ENCODE measurements at places on chromosomes 3 and 15. TPM values are rescaled to one million over a fixed set of nuclear protein-coding genes. Genes with fewer than 3 reads are reported as not detected.
A peak's percentile ranks its signal among the peaks of the same experiment; 100 is the strongest.

GRCh38 chr3:111047042-111047441 lies 24.6 kb upstream of the NECTIN3 start:
- no peak for DNase-seq

DNA sequence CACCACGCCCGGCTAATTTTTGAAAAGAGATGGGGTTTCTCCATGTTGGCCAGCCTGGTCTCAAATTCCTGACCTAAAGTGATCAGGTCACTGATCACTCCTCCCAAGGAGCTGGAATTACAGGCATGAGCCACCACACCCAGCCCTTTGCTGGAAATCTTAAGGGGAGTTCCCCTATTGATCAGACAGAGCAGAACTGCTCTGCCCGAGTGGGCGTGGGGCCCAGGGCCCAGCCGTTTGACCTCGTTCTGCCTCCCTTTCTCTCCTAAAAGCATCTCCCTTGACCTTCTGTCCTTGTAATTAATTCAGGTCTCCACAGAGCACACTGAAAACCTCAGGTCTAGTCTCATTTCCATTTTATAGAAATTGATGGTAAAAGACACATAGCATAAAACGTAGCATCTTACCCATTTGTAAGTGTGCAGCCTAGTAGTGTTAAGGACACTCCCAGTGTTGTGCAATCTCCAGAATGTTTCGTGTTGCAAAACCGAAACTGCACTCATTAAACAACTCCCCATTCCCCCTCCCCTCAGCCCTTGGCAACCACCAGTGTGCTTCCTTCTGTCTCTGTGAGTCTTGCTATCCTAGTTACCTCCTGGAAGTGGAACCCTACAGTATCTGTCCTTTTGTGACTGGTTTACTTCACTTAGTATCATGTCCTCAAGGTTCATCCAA lies 89.3 kb downstream of the SLCO3A1 start:
- DNase-seq: peak; percentile 79

GRCh38 chr3:14200841-14201240 lies 22.2 kb downstream of the LSM3 start:
- no peak for DNase-seq

DNA sequence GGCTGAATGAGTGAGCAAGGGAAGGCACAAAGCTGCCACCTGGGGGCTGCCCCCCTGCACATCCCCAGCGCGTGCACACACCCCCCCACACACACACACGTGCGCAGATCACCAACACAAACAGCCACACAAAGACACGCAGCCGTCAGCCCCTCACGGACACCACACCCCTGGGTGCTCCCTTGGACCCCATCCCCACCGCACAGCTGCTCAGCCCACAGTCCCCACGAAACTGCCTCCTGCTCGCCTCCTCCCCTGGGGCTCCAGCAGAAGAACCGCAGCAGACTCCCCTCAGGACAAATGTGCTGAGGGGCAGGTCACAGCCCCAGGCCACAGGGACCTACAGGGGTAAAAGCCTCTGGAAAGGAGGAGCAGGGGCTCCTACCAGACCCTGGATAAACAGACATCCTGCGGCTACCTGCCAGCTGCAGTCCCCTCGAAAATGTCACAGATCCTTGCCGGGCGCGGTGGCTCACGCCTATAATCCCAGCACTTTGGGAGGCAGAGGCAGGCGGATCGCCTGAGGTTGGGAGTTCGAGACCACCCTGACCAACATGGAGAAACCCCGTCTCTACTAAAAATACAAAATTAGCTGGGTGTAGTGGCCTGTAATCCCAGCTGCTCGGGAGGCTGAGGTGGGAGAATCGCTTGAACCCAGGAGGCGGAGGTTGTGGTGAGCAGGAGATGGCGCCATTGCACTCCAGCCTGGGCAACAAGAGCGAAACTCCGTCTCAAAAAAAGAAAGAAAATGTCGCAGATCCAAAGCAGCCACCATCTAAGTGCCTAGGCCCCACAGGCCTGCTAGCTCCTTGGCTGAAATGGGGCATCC lies 6.5 kb downstream of the TWF2 start:
- no peak for DNase-seq

DNA sequence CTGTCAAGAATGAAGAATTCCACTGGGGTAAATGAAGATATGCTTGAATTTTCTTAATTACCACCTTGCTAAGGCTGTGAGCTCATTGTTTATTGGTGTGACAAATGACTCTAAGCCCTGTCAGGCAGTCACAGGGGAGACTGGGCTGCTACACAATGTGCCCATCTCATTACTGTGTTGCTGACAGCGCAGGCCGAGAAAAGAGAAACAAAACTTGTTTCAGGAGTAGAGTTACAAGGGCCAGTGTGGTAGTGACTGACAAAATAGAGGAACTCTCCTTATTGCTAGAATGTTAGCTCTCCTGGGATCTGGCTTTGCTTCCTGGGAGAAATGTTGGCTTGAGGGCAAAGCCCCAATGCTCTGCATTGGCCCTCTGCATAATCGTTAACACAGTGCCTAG lies 130.4 kb upstream of the CRBN start:
- DNase-seq: no peak

- DNase-seq: no peak
Measured at GRCh38 chr15:91465696-91466095, 365.6 kb downstream of the SV2B start.

- DNase-seq: no peak
Measured at GRCh38 chr3:140467104-140467577, 210.7 kb upstream of the TRIM42 start.

GRCh38 chr15:39592500-39592899 lies 11.6 kb downstream of the THBS1 start:
- no peak for DNase-seq

DNA sequence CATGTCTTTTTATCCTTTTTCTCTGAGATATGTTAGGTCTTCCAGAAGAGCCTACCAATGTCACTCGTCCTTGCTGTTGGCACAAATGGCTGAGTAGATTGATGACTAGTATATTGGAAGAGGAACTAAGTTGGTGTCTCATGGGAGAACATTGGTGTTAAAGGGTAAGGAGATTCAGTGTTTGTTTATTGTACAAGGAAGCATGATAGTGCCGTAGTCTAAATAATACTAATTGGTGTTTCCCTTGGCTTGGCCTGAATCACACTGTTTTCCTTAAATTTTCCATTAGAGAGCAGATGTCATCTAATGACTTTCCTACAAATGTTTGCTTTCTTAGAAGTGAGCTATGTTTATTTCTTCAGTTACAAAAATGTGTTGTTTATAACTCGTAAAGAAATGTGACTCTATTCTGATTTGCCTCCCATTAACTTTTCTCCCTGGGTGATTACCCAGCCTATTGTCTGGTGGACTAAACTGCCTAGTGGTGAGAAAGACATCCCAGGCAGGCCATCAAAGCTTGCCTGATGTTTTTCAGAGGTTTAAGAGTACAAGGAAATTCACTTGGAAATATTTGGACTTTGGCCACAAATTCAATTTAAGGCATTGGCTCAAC lies 28.7 kb downstream of the ADAMTSL3 start:
- no peak for DNase-seq

- peak; percentile 34 for DNase-seq
Measured at GRCh38 chr15:38069511-38070011, 135.1 kb downstream of the TMCO5A start.

GRCh38 chr15:92879949-92880725 lies 20.0 kb upstream of the CHD2 start:
- DNase-seq: no peak

DNA sequence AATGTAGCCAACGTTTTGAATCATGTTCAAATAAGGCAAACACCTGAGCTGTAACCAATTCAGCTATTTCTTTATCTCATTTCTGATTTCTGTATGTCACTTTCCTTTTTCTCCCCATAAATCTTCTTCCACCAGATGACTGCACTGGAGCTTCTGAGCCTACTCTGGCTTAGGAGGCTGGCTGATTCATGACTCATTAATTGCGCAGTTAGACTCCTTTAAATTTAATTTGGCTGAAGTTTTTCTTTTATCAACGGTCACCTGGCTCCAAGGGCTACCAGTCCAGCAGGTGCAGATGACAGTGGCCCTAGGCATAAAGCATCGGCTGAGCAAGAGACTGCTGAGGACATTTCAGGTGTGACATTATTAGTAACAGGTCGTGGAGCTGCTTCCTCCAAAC lies 39.6 kb upstream of the ITGA11 start:
- DNase-seq: no peak

- no peak for DNase-seq
Measured at GRCh38 chr15:47427463-47427862, 289.8 kb upstream of the SEMA6D start.

GRCh38 chr3:124805671-124806070 lies 75.4 kb downstream of the UMPS start:
- no peak for DNase-seq

GRCh38 chr3:122232485-122232884 lies 49.0 kb downstream of the CASR start:
- DNase-seq: no peak

- no peak for DNase-seq
Measured at GRCh38 chr15:63073497-63074172, 31.1 kb downstream of the TPM1 start.

DNA sequence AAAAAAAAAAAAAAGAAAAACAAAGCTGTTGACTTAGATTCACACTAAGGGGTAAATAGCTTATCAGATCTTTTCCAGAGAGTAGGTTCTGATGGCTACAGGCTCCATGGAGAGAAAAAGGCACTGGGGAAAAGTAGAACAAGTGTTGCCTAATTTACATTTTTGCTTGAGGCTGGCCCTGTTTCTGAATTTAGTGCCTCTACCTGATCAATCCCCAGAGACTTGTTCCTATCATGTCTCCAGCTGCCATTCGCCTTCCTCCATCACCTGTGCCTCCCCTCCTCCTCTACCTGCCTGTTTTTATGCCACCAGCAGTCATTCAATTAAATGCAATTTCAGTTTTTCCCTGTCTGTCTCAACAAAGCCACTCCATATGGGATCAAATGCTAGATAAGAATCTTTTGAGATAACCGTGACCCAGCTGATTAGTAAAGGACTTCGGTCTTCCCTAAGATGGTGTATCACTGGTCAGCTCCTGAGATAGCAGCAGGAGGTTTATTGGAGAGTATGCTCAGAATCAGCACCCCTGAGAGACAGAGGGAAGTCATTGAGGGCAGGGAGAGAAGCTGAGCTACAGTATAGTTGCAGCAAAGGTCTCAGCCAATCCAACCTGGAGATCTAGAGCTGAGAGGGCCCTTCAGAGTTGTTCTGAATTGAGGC lies 88.1 kb upstream of the GADL1 start:
- DNase-seq: no peak

- no peak for DNase-seq
Measured at GRCh38 chr15:71282076-71282475, 166.8 kb downstream of the THSD4 start.

DNA sequence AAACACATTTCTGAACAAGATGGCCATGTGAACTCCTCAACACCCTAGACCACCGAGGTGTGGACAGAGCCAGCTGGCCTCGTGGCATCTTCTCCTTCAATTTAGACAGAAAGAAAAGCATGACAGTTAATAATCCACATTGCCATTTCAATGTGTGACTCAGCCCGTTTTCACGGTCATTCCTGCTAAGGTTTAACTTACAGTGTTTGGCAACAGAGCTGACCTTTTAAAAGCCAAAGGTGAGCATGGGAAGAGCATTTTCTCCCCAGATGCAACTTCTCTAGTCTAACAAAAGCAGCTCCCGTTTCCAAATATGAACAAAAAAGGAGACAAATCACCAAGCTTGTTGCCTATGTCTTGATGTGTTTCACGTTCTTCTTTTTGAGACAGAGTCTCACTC lies 417.6 kb upstream of the WNT5A start:
- DNase-seq: no peak

DNA sequence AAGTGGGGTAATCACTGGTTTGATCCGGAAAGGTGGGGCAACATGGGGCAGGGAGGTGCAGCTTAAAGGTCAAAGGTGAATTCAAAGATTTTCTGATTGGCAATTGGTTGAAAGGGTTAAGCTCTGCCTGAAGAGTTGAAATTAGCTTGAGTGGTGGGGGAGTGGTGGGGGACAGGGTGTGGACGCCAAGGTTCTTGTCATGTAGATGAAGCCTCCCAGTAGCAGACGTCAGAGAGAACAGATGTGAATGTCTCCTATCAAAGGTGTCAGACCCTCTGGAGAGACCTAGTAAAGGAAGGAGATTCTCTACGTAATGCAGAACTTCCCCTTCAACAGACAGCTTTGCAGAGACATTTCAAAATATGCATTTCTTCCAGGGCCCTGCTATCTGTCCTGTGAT lies 62.8 kb downstream of the ABCC5 start:
- no peak for DNase-seq

DNA sequence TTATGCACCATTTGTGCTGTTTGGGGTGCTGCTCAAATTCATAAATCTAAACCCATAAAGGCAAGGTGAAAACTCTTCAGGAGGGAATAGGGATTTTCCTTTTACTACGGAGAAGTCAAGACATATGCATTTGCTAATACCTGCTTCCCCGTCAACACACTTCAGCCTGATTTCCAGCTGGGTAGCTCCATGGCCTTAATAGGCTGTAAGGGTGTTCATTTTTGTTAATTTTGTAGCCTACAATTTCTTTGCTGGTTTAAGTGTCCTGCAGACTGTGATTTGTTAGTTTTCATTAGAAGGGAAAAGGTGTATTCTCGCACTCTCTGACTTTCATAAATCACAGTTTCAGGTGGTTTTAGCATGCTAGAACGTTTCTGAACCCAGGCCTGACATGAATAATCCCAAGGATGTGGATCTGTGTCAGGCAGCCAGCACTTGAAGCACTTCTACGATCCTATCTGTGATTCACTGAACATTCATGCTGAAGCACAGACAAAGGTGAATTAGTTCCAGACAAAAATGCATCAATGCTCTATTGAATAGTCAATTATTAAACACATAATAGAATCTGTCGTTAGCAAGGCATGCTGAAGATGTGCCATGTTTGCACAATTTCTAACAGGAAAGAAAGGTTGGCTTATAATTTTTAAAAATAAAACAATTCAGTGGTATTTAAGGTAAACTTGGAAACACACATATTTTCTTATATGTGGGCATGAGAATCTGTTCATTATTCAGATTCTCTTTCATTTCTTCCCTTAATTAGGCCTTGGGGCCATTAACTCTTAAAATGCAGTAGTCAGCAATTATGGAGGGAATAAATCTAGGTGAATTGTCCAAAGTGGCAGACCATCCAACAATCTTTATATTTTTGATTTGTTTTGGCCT lies 17.9 kb upstream of the NMNAT3 start:
- DNase-seq: no peak

DNA sequence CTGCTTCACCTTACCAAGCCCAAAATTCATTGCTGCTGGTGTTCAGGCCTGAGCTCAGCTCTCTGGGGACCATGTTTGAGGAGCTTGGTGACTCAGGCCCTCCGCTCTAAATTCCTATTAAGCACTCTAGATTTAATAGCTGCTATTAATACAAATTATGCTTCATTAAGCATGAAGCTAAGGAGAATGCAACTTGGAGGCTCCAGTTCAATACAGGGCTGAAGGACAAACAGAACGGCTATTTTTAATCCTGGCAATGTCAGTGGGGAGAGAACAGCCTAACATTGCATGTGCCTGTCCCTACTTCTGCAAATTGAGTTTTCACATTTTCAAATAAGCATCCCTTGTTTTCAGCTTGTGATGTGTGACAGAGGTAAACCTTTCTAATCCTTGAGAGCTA lies 80.1 kb upstream of the TRIM42 start:
- peak; percentile 44 for DNase-seq

GRCh38 chr3:197460002-197460401 lies 95.8 kb downstream of the BDH1 start:
- no peak for DNase-seq

GRCh38 chr15:76060118-76060989 lies 569 bp downstream of the TMEM266 start:
- DNase-seq: no peak

- no peak for DNase-seq
Measured at GRCh38 chr3:190595179-190595795, 81.4 kb downstream of the IL1RAP start.

The CPNE9 gene
- polyA plus RNA-seq: 1.3 TPM

The DNAH12 gene
- polyA plus RNA-seq: 15.7 TPM

The FBN1 gene
- 77.1 TPM for polyA plus RNA-seq

The APBA2 gene
- 18.5 TPM for polyA plus RNA-seq

The ERICH6 gene
- polyA plus RNA-seq: 52.5 TPM

The RBP2 gene
- not detected for polyA plus RNA-seq

The BNC1 gene
- polyA plus RNA-seq: 75.4 TPM

All from testis (tissue), 5 donors.